ENCODE measurements at places on chromosomes 3 and 15. TPM values are rescaled to one million over a fixed set of nuclear protein-coding genes. Genes with fewer than 3 reads are reported as not detected.

Gene PPP1R14D
- 0.62 TPM for polyA plus RNA-seq

Gene TTLL13
- polyA plus RNA-seq = 0.45 TPM

Gene ADCY5
- 10.6 TPM for polyA plus RNA-seq

Gene PLS1
- 28.9 TPM for polyA plus RNA-seq

Gene PSMD6
- polyA plus RNA-seq = 140 TPM

Gene A4GNT
- 1.8 TPM for polyA plus RNA-seq

Gene DNAH1
- polyA plus RNA-seq = 14.8 TPM

Gene TAGLN3
- 2.3 TPM for polyA plus RNA-seq

Gene SPINK8
- 0.43 TPM for polyA plus RNA-seq

Gene CD200R1
- polyA plus RNA-seq = 0.53 TPM

Gene HESX1
- polyA plus RNA-seq = 4.5 TPM

Gene ANKUB1
- 0.52 TPM for polyA plus RNA-seq

Gene CLDN18
- polyA plus RNA-seq = 2.7 TPM

Gene LRRC49
- polyA plus RNA-seq = 20.9 TPM

Gene PLA1A
- 7.3 TPM for polyA plus RNA-seq

Gene ZNF770
- polyA plus RNA-seq = 82.0 TPM

Gene SPTBN5
- polyA plus RNA-seq = 2.8 TPM

Gene VIPR1
- polyA plus RNA-seq = 1.9 TPM

Gene IL20RB
- 0.85 TPM for polyA plus RNA-seq

Gene AQR
- 50.3 TPM for polyA plus RNA-seq

Gene GASK1A
- polyA plus RNA-seq = 6.1 TPM

Gene SIDT1
- 3.8 TPM for polyA plus RNA-seq

Gene PTH1R
- 178 TPM for polyA plus RNA-seq

Gene AGTR1
- 19.2 TPM for polyA plus RNA-seq

Gene SMCO1
- not detected for polyA plus RNA-seq

Gene ERICH6
- 1.0 TPM for polyA plus RNA-seq

Gene CLDN11
- 192 TPM for polyA plus RNA-seq

Gene APBA2
- polyA plus RNA-seq = 12.6 TPM

Gene MAP1A
- polyA plus RNA-seq = 9.3 TPM

Gene LEKR1
- 3.2 TPM for polyA plus RNA-seq

Gene ADAMTS9
- 174 TPM for polyA plus RNA-seq

Gene PARP14
- 30.4 TPM for polyA plus RNA-seq

Gene RYR3
- 16.9 TPM for polyA plus RNA-seq

Gene POLQ
- polyA plus RNA-seq = 9.7 TPM

Gene CCR2
- 1.1 TPM for polyA plus RNA-seq

Gene SLC15A2
- polyA plus RNA-seq = 16.0 TPM

Gene NMB
- 4.2 TPM for polyA plus RNA-seq

Gene SCN11A
- polyA plus RNA-seq = 1.8 TPM

Gene SEMA3F
- 69.8 TPM for polyA plus RNA-seq

Gene RTP1
- not detected for polyA plus RNA-seq

Gene TMEM212
- 0.32 TPM for polyA plus RNA-seq

Gene TIMP4
- 1.0 TPM for polyA plus RNA-seq

Gene KBTBD8
- polyA plus RNA-seq = 1.4 TPM

Gene SKOR1
- 0.70 TPM for polyA plus RNA-seq

Gene GUCA1C
- polyA plus RNA-seq = 0.52 TPM

Gene SST
- polyA plus RNA-seq = not detected

Gene C15orf39
- polyA plus RNA-seq = 9.4 TPM

Gene KNL1
- polyA plus RNA-seq = 32.4 TPM

Gene CCDC54
- polyA plus RNA-seq = 0.28 TPM

Gene CCR3
- polyA plus RNA-seq = not detected

Gene TUSC7
- not detected for polyA plus RNA-seq
